ENCODE measurements at places on chromosomes 3 and 15.

- DNase-seq: no peak
These were observed 73.7 kb downstream of the PLD1 start for GRCh38 chr3:171736556-171736955.

DNA sequence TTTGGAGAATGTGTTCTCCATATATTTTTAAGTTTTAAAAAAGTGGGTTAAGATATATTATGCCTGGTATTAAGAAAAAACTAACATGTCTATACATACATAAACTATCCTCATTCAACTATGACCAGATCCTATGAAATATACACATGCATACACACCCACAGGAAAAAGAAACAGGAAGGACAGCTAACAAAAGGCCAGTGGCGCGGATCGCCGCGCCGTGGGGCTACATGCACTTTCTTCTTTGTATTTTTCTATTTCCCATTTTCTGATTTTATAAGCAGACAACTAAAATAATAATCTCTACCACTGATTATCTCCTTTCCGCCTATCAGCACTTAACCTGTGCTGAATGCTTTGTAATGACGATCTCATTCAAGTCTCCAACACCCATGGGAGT, 160.1 kb downstream of the OR4M2 start:
- no peak for DNase-seq

DNA sequence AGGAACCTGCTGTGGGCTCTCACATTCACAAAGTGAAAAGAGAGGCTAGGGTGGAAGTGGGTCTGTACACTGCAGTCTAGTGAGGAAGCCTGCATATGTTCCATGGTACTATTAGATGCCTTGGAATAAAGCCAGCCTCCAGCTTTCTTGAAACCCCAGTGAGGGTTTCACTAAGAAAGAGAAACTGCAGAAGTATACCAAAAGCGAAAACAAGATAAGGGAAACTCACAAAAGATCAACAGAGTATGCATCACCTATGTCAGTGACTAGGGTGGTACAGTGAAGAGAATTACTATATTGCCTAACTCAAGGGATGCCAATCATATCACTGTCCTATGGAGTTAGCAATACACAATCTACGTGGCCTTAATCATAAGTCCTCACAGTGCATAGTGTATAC, 212.5 kb upstream of the GADL1 start:
- no peak for DNase-seq

DNA sequence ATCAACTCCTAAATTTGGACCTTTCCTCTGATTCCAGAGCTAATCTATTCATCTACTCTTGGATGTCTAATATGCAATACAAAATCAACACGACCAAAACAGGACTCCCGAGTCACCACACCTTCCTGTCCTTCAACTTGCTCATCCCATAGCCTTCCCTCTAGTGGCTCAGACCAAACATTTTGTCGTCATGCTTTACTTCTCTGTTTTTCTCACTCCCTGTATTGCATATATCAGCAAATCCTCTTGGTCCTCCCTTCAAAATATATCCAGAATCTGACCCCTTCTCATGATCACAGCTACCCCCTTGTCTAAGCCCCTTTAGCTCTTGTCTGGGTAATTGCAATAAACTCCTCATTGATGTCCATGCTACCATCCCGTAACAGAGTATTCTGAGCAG, 30.5 kb upstream of the DCP1A start:
- no peak for DNase-seq

DNA sequence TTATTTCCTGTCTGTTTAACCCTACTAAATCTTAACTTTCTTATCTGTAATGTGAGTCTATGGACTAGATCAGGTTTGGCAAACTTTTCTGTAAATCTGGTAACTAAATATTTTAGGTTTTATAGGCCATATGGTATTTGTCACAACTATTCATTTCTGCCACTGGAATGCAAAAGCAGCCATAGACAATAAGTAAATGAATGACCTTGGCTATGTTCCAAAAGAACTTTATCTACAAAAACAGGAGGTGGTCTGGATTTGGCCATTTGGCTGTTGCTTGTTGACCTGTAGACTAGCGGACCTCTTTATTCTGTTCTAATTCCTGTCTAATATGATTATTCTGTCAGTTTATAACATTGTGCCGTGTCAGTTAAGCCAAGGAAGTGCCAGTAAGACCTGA, 314.2 kb downstream of the LPP start:
- DNase-seq: no peak

DNA sequence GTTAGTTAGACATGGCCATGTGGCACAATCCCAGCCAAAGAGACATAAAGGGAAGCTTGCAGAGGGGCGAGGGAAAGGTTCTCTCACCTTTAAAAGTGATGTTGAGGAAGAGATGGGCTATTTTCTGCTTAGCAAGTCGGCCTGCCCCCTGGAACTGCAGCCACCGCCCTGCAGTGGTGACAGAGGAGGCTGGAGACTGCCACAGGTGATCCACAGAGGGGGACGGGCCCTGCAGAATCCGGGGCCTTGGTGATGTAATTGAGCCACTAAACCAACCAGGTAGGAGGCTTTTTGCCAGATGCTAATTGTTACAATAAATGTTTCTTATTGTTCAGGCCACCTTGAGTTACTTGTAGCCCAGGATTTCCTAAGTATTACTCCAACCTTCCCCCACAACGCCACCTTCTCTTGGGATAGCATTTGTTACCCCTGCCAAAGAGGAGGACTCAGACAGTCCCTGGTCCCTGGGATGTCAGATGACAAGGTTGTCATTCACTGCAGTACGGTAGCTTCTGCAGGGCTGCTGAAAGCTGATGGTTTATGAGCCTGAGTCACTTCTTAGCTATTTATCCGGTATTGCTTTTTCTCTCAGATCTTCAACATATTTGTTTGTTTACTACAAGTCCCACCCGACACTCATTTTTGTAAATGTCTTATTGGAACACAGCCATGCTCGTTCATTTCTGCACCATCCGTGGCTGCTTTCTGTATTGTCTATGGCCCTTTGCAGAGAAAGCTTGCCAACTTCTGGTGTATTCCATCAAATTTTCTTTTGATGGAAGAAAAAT, 63.3 kb upstream of the SEC61A1 start:
- no peak for DNase-seq

DNA sequence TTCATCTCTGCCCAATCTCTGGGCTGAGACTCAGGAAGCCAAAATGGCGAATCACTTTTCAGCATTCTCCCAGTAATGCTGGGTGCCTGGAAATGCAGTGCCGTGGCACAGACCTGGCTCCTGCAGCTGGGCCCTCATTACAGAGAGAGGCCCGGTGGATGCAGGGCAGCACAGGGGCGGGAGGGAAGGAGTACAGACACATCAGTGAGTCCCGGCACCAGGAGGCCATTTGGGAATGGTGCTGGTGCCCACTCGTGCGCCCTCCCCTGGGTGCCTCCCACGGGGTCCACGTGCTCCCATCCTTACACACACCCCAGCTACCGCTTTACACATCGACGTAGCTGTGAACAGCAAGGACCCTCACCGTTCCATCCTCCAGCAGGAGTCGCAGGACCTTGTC, 13.2 kb downstream of the MYO5C start:
- no peak for DNase-seq

- DNase-seq: no peak
These were observed 23.7 kb downstream of the XXYLT1 start for GRCh38 chr3:195247086-195247862.

DNA sequence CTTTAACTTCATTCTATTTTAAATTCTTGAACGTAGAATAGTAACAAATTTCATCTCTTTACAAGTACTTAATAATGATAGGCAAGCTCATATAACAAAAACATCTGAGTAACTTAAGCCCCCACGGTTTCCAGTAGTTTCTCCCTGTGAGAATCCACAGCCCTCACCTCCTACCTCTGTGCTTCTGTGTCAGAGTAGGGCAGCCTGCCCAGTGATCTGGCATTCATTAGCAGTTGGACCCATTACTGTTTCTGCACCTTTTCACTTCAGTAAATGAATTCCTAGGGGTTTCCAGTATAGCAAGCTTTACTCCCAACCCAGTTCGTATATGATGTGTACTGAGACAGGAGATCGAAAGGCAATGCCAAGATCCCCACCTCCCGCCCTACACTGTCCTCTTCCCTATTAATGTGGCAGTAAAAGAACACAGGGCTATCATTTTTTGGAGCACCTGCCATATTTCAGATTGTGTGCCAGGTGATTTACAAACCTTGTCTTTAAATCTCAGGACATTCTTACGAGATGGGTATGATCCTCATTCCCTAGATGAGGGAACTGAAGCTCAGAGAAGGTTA, 40.8 kb downstream of the EIF2AK4 start:
- DNase-seq: no peak

- DNase-seq: no peak
These were observed 193.9 kb downstream of the TLE3 start for GRCh38 chr15:69903470-69904469.

DNA sequence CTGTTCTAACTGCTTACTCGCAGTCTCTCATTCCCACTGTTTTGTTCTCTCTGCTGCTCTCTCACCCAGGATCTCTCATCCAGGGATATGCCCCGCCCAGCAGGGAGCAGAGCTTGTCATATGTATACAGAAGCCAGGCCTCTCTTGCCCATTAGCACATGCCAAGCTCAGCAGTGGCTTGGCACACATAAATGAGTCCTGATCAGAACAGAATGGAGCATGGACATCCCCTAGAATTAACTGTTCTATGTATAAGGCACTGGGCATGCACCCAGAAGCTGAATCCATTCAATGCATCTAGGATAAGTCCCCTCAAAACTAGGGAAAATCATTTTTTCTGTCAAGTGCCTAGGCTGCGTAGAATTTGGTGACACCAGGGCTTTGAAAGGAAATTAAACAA, 61.6 kb downstream of the IGSF11 start:
- DNase-seq: no peak

GRCh38 chr15:97456521-97457202, 503.8 kb upstream of the ARRDC4 start:
- DNase-seq: no peak

- DNase-seq: no peak
These were observed 91.9 kb downstream of the MB21D2 start for GRCh38 chr3:192825657-192826200.

DNA sequence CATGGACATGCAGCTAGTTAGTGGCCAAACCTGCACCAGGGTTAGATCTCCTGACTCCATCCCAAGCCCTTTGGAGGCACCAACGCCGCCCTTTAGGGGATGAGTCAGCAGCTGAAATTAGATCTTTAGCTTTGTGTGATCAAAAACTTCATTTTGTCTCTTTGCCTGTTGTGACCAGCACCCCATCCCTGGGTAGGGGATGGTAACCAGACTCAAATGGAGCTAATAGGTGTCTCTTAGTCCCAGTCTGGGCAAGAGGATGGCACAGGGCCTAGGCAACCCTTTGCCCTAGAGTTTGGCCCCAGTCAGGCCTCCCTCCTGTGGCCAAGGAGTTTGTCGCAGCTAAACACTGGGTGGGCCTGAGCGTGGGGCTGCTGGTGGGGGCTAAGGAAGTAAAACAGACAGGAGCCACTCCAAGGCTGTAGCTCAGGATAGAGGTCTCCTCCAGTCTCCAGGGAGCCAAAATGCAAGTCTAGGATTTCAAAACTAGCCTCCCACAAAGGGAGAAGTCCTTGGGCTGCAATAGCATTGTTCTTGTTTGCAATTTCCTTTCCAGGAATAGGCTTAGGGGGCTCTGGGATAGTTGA, 105.1 kb downstream of the CPN2 start:
- DNase-seq: no peak

GRCh38 chr3:177262396-177262795, 65.1 kb upstream of the TBL1XR1 start:
- no peak for DNase-seq

DNA sequence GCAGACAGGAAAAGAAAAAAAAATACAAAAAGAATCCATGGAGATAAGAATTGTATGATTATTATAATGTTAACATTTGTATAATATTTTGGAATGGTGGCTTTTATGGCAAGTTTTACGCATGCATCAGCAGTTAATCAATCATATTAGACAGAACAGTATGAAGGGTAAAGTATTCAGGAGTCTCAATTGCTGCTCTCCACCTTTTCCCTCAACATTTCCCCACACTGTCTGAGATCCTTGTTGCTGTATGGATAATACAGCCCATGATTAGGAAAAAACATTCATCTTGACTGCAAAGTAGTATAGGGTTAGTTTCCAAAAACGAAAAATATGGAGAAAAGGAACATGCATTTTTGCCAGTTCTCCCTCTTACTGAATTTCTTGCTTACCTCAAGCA, 755.3 kb upstream of the ARPP21 start:
- DNase-seq: no peak

DNA sequence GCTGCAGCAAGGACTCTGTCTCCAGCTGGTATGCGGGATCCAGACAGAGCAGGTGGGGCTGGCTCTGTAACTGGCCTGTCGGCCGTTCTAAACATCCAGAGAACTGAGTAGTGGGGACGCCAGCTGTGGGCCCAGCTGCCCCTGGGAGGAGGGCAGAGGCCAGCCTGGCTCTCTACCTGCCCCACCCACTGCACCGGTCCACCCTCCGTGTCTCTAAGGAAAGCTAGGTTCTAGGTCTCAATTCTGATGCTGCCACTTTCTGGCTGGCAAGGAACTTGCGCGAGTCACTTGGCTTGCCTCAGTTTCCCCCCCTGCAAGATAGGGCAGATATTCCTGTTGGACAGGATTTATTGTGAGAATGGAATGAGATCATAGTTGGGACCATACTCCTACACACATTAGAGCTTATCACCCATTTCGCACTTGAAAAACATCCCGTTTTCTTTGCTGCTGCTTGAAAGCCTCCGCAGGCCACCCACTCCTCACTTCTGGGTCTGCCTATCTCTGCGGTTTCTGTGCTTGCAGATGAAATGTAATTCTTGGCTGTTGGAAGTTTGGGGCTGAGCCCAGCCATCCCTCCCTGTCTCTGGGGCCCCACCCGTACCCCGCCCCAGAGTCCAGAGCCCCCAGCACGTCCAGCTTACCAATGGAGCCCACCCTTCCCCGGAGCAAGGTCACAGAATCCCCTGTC, 65.8 kb downstream of the IQSEC1 start:
- no peak for DNase-seq

GRCh38 chr3:112351036-112351435, 18.1 kb downstream of the CD200 start:
- no peak for DNase-seq

GRCh38 chr3:47485812-47486211, 10.1 kb upstream of the SCAP start:
- DNase-seq: no peak

GRCh38 chr15:23503980-23504379, 56.9 kb upstream of the GOLGA6L2 start:
- DNase-seq: no peak

DNA sequence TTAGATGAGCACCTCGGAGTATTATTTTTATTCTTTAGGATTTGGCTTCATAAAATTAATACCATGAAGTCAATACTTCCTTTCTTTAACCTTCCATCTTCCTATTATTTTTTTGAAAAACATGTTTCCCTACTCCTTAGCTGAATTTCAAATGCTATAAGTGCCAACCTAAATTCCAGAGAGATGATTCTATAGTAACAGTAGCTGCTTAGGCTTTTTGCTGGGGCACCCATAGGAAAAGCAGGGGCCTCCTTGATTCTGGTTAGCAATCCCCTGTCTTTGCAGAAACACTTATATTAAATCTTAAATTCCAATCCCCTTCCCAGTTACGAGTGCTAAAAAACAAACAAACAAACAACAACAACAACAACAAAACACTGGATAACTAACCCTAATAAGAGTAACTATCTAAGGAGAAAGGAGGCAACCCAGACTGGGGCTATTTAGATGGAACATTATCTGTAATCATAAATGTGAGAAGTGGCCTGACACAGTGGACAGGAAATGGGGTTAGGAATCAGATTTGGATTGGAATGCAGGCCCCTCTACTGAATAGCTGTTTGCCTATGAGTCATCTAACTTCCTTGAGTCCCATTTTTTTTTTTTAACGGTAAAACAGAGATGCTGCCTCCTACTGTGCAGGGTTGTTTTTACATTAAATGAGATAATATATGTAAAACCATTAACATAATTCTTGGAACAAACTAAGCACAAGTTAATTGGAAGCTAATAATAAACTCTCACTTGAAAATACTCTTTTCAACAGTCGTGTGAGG, 148.1 kb downstream of the WDR72 start:
- DNase-seq: no peak
